ENCODE measurements at places on chromosomes 7 and 10.

DNA sequence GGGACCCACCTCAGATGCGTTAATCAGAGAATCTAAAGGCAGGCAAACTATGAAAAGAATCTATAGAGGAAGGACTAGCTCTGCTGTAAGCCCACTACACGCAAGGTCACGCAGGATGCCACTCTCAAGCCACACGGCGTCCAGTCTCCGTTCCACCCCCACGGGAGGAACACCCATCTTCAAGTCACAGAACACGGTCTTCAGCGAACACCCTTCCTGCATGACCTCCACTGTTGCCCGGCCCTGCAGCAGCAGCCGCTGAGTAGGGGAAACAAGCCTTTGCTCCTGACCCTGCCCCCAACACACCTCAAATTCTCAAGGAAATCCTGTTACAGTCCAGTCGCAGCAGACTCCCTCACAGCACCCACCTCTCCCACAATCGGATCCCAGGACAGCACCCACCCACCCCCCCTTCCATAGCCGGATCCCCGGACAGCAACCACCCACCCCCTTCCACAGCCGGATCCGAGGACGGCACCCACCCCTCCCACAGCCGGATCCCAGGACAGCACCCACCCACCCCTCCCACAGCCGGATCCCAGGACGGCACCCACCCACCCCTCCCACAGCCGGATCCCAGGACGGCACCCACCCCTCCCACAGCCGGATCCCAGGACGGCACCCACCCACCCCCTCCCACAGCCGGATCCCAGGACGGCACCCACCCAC, 133.7 kb downstream of the DIP2C start:
- no peaks in the 10 kb centered on the region for H3K27me3 ChIP-seq
- H3K4me3 ChIP-seq, result no peak overlapping the region
- H3K36me3 ChIP-seq, result no peaks in the 10 kb centered on the region
- peaks cover 11% of the 10 kb centered on the region for H3K4me1 ChIP-seq
- DNase-seq, result no peak
- no peak overlapping the region for H3K27ac ChIP-seq

DNA sequence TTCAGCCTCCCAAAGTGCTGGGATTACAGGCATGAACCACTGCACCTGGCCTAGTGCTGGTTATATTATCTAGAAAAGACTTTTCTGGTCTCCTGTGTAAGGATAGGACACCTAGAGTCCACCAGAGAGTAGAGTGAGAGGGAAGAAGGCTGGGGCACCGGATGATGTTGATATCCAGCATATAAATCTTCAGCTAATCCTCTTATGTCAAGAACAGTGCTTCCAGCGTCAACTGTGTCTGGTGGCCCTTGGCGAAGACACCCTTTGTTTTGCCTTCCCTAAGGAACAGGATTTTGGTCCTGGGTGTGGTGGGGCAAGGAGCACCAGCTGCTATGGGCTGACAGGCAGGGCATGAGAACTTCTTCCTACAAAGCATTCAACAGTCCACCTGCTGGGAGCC, 16.3 kb upstream of the INMT start:
- H3K27ac ChIP-seq, result no peak overlapping the region
- no peaks in the 10 kb centered on the region for H3K4me1 ChIP-seq
- H3K27me3 ChIP-seq, result no peaks in the 10 kb centered on the region
- H3K36me3 ChIP-seq, result no peaks in the 10 kb centered on the region

DNA sequence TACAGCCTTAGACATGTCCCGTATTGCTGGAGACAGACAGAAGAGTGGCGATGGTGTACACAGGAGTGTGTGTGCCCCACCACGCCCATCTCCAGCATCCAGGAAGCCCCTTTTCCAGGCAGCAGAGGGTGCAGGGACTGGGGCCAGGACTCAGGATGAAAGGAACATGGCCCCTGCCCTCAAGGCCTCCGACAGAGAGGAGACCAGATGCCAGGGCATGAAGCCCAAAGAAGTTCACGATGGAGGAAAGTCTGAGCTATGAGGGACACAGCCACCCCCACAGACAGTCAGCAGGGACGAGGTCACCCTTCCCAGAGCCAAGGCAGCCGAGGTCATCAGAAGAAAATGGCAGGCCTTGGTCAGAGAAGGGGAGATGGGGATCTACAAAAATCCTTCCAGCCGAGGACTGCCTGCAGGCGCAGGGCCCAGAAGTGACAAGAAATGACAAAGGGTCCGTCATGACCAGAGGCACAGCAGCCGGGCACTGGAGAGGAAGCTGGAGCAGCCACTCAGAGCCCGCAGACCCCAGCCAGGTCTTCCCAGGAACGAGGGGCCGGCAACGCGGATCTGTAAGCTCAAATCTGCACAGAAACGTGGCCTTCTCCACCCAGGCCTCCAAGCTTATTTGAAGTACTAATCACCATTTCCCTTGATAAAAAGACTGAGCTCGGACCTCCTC, 78.7 kb upstream of the PPP2R2D start:
- H3K27ac ChIP-seq, result no peak overlapping the region
- H3K4me3 ChIP-seq, result no peak overlapping the region
- DNase-seq, result no peak
- H3K36me3 ChIP-seq, result no peaks in the 10 kb centered on the region
- H3K27me3 ChIP-seq, result peaks cover 9% of the 10 kb centered on the region
- H3K4me1 ChIP-seq, result no peaks in the 10 kb centered on the region

GRCh38 chr7:30965372-30965771, 1.6 kb downstream of the GHRHR start:
- H3K27ac ChIP-seq, result no peak overlapping the region
- H3K36me3 ChIP-seq, result no peaks in the 10 kb centered on the region
- no peaks in the 10 kb centered on the region for H3K4me1 ChIP-seq
- H3K27me3 ChIP-seq, result no peaks in the 10 kb centered on the region

DNA sequence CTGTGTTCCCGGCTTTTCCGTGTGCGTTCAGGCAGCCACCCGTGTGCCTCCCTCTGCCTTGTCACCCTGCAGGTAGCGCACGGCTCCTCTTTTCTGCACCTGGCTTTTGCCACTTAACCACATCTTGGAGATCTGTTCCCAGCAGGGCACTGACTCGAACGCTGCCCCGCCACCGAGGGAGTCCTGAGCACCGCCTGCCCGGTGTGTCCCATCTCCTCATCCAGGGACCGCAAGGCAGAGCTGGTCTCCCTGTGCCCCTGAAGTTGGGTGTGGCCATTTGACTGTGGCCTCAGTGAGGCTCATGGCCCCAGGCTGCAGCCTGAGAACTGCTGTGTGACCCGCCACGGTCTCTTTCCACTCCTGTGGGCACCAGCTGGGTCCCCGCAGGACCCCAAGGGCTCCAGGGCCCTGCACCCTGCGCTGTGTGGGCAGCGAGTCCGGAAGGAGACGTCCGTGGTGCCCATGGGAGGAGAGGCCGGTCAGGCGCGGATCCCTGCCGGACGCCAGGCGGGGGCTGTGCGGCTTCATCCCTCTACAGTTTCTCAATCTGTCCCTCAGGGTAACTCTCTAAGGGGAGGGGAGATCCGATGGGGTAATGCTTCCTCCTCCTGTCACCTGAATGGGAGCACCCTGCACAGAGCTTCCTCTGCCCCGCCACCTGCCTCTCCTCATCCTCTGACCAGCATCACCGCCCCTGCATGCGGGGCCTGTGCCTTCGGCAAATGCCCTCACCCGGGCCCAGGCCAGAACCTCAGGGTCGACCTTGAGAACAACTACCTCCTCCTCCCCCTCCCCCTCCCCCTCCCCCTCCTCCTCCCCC, 1.8 kb upstream of the INTS1 start:
- no peak for DNase-seq
- H3K27ac ChIP-seq, result no peak overlapping the region
- no peaks in the 10 kb centered on the region for H3K27me3 ChIP-seq
- no peak overlapping the region for H3K4me3 ChIP-seq

DNA sequence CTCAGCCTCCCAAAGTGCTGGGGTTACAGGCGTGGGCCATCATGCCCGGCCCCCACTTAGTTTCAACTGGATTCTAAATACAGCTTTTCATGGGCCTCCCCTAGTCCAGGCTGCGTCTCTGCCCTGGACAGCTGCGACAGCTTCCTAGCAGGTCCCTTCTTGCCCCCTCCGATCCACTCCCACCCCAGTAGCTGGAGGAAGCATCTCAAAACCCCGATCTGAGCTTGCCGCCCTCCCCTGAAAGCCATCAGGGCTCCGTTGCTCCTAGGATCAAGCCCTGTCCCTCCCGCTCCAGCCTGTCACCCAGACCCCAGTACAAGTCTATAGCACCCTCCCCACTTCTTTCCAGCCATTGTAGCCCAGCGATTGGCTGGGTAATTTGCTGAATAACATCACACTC, 64.5 kb downstream of the VWA2 start:
- H3K4me1 ChIP-seq, result peaks cover 9% of the 10 kb centered on the region
- H3K36me3 ChIP-seq, result no peaks in the 10 kb centered on the region
- H3K4me3 ChIP-seq, result no peak overlapping the region
- H3K27ac ChIP-seq, result no peak overlapping the region

DNA sequence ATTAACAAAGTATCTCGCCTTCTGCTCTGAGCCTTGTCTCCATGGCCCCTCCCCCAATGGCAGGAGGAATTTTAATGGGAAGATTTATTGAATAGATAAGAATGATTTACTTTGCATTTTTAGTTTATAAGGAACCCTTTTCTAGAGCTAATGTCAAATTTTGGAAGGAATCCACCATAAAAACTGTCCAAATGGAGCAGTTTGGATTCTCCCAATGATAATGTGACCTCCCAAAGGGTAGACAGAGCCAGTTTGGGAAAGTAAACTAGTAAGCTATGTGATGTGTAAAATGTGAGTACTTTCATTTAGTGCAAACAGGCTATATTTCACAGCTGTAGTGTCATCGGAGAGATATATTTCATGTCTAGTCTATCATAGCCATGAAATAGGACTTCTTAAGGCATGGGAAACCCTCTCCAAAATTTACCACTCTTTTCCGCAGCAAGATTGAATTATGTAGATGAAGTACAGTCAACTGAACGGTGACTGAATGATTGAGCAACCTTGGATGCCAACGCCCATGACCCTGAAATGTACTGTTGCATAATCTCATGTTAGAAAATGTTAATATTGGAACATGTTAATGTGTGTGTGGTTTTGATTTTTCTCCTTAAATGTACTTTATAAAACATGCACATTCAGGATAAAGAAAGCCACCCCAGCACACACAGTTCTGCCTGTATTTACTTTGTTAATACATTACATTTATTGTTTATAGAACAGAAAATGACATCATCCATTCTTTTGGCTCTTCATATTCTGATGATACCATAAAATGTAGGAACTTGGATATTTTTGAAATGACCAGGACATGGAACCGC, 140.6 kb downstream of the NRP1 start:
- H3K4me3 ChIP-seq, result no peak overlapping the region
- peaks cover 31% of the 10 kb centered on the region for H3K4me1 ChIP-seq
- H3K27ac ChIP-seq, result peak overlapping the region; percentile 33
- no peaks in the 10 kb centered on the region for H3K27me3 ChIP-seq

- H3K36me3 ChIP-seq, result no peaks in the 10 kb centered on the region
- H3K4me3 ChIP-seq, result no peak overlapping the region
- H3K4me1 ChIP-seq, result no peaks in the 10 kb centered on the region
- no peak overlapping the region for H3K27ac ChIP-seq
These were observed 137.4 kb upstream of the TCERG1L start for GRCh38 chr10:131448883-131449282.

DNA sequence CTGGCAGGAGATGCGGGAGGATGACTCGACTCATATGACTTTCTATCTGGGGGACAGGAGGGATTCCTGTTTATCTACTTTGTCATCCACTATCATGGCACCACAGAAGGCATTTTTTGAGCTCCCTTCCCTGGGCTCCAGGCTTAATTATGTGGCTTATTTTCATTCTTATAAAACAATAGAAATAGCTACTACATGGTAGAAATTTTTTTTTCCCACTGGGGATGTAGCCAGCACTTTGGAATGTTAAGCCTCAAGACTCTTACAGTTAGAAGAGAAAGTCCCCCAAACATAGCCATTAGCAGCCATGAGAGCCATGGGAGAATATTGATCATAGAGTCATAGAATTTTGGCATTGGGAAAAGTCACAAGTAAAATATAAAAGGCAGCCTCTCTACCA, 14.6 kb upstream of the FAM180A start:
- no peak overlapping the region for H3K4me3 ChIP-seq
- no peak for DNase-seq
- no peaks in the 10 kb centered on the region for H3K36me3 ChIP-seq
- no peaks in the 10 kb centered on the region for H3K27me3 ChIP-seq
- peaks cover 11% of the 10 kb centered on the region for H3K4me1 ChIP-seq
- H3K27ac ChIP-seq, result no peak overlapping the region

DNA sequence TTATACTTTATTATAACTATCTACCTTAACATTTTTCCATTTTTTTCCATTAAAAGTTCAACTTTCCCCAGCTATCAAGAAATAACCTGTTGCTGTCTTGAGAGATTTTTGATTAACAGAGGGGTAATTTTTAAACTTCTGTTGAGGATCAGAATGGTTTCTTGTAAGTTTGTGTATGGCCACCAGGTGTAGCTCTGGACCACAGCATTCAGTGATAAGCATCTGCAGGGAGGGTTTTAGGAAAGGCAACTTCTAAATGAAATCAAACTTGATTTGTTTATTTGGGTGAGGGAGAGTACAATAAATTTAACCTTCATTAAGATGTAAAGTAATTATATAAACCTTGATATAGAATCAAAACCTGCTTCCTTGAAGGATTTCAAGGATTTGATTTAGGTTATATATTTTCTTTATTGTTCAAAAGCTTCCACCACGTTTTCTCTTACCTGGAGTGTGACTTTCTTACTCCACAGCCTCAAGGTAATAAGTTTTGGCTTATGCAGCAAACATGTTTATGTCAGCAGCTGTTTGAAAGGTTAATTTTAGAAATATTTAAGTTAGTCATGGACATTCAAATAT, 153.3 kb downstream of the STK31 start:
- H3K36me3 ChIP-seq, result no peaks in the 10 kb centered on the region
- no peak for DNase-seq
- H3K4me1 ChIP-seq, result no peaks in the 10 kb centered on the region
- H3K27me3 ChIP-seq, result no peaks in the 10 kb centered on the region
- H3K4me3 ChIP-seq, result no peak overlapping the region

GRCh38 chr10:58356756-58357155, 21.9 kb downstream of the UBE2D1 start:
- H3K27ac ChIP-seq, result peak overlapping the region; percentile 85
- no peak overlapping the region for H3K4me3 ChIP-seq
- no peaks in the 10 kb centered on the region for H3K27me3 ChIP-seq
- no peaks in the 10 kb centered on the region for H3K36me3 ChIP-seq

- no peak overlapping the region for H3K4me3 ChIP-seq
- no peaks in the 10 kb centered on the region for H3K27me3 ChIP-seq
- no peak overlapping the region for H3K27ac ChIP-seq
These were observed 391.4 kb downstream of the PLXDC2 start for GRCh38 chr10:20207653-20208052.

DNA sequence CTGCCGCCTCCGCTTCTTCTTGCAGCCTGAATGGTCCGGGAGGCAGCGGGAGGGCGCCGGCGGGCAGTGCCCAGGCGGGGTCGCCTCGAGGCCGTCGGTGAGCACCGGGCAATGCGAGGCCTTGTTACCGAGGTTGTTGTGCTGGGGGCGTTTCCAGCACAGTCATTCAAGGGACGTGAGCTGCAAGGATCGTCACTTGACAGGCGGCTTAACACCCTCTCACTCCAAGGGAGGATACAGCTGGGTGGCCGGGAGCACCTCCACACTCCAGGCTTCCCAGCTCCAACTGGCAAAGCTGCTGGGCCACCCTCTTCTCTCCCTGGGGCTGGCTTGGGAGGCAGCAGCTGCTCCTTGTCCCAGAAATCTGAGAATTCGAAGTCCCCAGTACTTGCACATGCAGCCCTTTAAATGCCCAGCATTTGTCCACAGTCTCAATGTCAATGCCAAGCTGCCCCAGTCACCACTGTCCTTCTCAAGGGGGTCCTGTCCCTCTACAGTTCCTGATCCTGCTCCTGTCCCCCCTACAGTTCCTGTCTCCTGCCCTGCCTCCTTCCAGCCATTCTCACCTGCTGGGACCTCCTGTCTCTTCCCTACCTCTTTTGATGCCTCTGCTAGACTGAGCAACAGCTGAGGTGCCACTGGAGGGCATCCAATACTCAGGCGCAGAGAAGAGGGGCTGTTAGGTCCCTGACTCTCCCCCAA, 4.4 kb upstream of the HOXA11 start:
- peak overlapping the region; percentile 37 for H3K4me3 ChIP-seq
- H3K27ac ChIP-seq, result peak overlapping the region; percentile 92
- peak; percentile 78 for DNase-seq
- H3K4me1 ChIP-seq, result peaks cover 14% of the 10 kb centered on the region

Measured in gastrocnemius medialis (tissue), 4 donors.